ENCODE measurements at places on chromosomes 2 and 18.

GRCh38 chr2:42012137-42012536, 35.7 kb upstream of the PKDCC start:
- no peak for DNase-seq

DNA sequence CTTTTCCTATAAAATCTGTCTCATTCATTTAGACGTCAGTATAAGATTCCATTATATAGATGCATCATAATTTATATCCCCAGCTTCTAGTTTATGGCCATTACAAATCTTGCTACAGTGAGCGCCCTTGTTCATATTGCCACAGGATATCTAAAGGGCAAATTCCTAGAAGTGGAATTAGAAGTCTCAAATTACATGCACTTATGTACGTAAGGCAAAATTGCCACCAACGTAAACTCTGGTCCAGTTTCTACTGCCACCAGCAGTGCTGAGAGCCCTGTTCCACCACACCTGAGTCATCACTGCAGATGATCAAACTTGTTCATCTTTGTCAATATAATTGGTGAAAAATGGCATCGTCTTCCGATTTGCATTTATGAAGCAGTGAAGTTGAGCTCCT, 90.9 kb upstream of the ID2 start:
- no peak for DNase-seq

DNA sequence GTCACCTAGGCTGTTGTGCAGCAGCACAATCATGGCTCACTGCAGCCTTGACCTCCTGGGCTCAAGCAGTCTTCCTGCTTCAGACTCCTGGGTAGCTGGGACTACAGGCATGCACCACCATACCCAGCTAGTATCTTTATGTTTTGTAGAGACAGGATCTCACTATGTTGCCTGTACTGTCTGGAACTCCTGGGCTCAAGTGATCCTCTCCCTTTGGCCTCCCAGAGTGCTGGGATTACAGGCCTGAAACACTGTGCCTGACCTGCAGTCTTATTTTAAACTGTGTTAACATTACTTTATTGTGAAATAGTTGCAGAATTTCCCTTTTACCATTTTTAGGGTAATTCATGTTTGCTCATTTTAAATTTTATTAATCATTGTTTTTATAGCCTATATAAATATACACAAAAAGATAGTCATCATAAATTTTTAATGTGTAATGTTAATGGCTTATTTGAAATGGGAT, 24.6 kb downstream of the EML4 start:
- DNase-seq: no peak

DNA sequence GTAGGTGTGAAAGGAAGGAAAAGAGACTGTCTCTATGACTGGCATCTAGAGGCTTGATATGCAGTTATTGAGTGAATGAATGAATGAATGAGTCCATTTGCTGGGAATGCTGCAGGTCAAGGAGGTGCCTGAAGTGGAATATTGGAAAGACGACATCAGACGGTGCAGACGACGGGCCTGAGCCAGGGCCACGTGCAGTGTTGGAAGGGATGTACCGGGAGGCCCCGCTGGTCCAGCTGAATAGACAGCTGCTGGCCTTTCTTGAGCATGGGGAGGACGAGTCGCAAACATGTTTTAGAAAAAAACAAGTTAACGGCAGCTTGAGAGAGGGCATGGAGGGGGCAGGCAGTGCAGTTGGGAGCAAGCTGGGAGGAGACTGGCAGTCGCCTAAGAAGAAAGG, 237.1 kb upstream of the PXDN start:
- DNase-seq: no peak

GRCh38 chr2:5290900-5291546, 401.2 kb upstream of the SOX11 start:
- DNase-seq: no peak

DNA sequence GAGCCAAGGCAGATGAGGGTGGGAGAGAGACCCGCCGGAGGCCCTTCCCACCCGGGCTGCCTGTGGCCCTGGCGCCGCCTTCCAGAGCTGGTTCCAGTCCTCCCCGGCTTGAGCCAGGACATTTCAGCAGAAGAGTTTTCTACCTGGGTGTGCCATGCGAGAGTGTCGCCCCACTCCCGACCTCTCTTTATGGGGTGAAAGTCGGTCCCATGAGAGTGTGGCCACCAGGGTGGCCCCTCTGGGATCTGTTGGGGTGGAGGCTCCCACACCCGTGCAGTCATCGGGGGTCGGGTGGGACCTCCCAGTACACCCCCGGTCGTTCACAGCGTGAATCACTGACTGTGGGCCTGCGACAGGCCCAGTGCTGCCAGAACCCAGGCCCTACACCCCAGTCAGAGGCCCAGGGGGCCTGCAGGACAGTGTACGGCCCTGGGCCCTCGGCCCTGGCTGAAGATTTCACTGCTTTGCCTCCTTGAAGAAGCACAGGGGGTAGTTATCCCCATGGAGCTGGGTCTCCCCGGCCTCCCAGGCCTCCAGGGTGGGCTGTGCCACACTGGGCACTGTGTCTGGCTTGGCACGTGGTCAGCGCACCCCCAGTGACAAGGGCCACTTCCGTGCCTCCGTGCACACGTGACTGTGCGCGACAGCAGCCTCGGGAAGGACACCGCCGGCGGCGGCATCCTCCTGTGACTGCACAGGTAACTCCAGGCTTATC, 5.9 kb downstream of the NFATC1 start:
- DNase-seq: no peak

DNA sequence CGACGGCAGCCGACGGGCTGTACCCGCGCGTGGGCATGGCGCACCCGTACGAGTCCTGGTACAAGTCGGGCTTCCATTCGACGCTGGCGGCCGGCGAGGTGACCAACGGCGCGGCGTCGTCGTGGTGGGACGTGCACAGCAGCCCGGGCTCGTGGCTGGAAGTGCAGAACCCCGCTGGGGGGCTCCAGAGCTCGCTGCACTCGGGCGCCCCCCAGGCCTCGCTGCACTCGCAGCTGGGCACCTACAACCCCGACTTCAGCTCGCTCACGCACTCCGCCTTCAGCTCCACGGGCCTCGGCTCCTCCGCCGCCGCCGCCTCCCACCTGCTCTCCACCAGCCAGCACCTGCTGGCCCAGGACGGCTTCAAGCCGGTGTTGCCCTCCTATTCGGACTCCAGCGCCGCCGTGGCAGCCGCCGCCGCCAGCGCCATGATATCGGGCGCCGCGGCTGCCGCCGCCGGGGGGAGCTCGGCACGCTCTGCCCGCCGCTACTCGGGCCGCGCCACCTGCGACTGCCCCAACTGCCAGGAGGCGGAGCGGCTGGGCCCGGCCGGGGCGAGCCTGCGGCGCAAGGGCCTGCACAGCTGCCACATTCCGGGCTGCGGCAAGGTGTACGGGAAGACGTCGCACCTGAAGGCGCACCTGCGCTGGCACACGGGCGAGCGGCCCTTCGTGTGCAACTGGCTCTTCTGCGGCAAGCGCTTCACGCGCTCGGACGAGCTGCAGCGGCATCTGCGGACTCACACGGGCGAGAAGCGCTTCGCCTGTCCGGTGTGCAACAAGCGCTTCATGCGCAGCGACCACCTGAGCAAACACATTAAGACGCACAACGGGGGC, 2.0 kb downstream of the SP9 start:
- DNase-seq: no peak

DNA sequence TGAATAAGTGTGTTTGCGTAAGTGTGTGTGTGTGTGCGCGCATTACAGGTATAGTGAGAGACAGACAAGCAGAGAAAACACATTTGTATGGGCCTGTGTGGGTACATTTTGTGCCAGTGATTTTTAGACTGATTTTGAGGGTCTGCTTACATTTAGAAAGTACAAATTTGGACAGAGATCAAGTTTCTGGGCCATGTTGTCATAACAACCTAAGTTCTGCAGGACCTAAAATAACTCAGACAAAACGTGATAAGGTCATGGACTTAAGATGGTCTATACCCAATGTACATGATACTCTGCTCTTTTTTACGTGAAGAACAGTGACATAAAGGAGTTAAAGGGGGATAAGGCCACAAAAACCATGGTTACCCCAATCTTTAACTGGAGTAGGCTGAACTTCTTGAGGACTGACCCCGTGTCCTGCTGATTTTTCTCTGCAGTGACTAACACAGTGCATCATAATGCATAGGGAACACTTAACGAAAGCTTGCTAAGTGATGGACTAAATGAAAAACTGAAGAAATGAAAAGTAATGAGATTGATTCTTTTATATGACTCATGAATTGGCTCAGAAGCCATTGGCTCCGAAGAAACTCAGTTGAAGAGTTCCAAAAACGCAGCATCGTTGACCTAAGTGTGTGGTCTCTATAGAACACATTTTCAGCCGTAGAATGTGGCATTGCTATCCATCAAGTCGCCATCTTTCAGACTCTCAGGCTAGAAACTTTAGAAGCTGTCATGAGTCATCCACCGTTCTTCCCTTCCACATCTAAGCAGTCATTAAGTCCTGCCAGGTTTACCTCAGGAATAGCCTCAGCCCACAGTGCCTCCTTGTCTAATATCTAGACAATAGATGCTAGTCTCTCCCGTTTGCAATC, 61.6 kb upstream of the NCOA1 start:
- no peak for DNase-seq

DNA sequence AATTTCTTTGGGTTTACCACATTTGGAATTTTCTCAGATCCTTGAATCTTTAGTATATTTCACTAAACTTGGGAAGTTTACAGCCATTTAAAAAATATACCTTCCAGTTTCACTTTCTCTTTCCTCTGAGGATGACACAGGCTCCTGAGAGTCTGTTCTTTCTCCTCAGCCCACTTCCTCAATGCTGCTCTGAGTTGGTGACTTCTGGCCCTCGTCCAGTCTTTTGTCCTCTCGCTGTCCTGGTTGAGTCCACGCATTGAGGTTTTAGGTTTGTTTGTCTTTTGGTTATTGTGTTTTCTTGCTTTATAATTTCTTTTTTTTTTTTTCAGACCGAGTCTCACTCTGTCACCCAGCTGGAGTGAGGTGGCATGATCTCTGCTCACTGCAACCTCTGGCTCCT, 40.7 kb upstream of the GALR1 start:
- no peak for DNase-seq

DNA sequence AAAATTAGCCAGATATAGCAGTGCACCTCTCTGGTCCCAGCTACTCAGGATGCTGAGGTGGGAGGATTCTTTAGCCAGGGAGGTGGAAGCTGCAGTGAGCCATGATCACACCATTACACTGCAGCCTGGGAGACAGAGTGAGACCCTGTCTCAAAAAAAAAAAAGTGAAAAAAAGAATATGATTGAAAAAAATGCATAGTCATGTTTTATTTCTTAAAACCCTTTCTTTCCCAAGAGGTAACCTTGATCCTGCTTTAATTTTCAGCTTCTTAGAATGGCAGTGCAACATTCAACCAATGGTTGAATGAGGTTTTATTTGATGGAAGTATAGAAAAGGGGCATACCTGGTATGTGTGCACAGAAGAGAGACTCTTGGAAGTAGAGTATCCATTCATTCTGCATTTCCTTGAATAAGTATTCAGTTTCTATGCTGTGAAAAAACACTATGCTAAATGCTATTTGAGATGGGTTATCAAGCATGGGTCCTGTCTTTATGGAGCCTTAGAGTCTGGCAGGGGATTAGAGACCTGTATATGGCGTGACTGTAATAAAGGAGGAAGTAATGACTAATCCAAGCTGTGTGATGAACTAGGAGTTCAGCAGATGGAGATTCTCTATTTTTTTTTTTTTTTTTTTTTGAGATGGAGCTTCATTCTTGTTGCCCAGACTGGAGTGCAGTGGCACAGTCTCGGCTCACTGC, 146.3 kb downstream of the WDSUB1 start:
- DNase-seq: no peak

- DNase-seq: no peak
These were observed 154.4 kb upstream of the SERTAD2 start for GRCh38 chr2:64808092-64808491.

- DNase-seq: no peak
These were observed 1.4 kb upstream of the CASP8 start for GRCh38 chr2:201258666-201259615.

- no peak for DNase-seq
These were observed 53.7 kb upstream of the ST8SIA5 start for GRCh38 chr18:46810481-46811000.

DNA sequence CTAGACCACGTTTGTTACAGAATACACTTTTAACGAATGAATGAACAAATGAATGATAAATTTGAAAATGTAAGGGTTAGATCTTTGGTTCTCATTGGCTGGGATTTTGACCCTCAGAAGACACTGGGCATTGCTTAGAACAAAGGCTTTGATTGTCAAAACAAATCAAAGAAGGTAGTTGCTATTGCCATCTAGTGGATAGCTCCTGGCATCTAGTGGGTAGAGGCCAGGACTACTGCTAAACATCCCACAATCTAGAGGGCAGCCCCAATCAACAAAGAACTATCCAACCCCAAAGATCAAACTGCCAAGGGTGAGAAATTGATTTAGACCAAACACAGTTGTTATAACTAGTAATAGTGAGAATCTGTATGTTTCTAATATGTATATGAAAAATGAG, 552.3 kb downstream of the KCNJ3 start:
- DNase-seq: no peak

GRCh38 chr2:99150706-99151105, 4.0 kb downstream of the TSGA10 start:
- no peak for DNase-seq

GRCh38 chr18:74896390-74896991, 298.8 kb downstream of the ZNF407 start:
- peak; percentile 28 for DNase-seq

DNA sequence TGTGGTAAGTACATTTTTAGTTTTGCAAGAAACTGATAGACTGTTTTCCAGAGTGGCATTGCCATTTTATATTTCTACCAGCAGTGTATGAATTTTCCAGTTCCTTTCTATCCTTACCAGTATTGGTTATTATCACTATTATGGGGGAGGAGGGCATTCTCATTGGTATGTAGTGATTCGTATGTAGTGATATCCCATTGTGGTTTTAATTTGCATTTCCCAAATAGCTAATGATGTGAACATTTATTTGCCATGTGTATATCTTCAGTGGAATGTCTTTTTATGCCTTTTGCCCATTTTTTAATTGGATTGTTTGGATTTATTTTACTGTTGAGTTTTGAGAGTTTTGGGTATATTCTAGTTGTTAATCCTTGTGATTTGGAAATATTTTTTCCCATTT, 16.9 kb downstream of the EIF5B start:
- no peak for DNase-seq

DNA sequence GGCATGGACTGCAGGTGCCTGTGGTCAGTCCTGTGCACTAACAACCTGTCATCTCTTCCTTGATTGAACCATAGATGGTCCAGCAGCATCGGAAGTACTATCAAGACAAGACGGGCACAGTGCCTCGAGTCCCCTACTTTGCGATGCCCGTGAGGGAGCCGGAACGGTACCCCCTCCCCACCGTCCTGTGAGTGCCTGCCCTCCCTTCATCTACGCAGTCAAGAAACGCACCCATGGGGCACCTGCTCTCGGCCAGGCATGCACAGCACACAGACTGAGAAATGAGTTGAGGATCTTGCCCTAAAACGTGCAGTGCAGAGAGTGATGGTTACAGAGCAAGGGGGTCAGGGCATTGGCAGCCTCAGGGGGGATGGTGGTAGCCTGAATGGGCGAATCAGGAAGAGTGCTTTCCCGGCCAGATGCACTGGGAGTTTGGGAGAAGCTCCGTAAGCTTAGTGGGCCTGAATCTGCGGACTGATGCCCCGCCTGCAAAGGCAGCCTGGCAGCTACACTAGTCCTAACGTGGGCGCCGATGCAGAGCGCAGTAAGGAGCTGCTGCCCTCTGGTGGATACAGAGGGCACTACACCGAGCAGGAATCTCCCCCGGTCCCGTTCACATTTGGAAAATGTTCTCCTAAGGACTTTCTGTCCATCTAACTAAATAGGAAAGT, 63.6 kb downstream of the CIB4 start:
- DNase-seq: peak; percentile 64

All from stimulated activated CD4-positive, alpha-beta T cell treated with anti-CD3 and anti-CD28 coated beads, Interleukin-1b, Interleukin-23, amount 100 ng/mL, for 48 hours (primary cell).